ENCODE measurements at places on chromosomes 4 and X.
A peak's percentile ranks its signal among the peaks of the same experiment; 100 is the strongest.

DNA sequence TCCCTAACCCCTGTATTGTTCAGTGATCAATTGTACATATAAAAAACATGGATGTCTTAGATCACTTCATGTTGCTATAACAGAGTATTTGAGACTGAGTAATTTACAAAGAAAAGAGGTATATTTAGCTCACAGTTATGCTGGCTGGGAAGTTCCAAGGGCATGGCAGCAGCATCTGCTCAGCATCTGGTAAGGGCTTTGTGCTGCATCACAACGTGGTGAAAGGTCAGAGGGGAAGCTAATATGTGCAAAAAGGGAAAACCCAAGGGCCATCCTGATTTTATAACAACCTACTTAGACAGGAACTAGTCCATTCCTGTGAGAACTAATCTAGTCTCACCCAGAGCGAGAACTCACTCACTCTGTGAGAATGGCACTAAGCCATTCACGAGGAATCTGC is 128.2 kb upstream of the OTUD4 start:
- DNase-seq: no peak

DNA sequence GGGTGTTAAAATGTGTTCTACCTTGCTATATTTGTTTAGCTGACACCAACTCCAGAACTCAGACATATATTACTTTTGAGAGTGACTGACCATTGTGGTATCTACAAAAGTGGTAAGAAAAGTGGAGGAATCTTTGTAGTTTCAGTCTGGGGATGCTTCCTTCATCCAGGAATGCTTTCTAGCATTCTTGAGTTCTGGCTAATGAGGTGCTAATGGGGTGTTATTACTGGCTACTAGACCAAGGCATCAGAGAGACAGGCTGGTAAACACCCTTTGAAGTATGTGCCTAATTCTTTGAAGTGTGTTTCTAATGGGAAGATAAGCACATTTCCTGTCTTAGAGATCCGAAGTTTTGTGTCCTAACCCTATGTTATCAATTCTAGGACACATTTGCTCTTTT is 310.4 kb downstream of the SPRY1 start:
- no peak for DNase-seq

GRCh38 chr4:186473933-186474332 is 81.4 kb downstream of the MTNR1A start:
- DNase-seq: no peak

DNA sequence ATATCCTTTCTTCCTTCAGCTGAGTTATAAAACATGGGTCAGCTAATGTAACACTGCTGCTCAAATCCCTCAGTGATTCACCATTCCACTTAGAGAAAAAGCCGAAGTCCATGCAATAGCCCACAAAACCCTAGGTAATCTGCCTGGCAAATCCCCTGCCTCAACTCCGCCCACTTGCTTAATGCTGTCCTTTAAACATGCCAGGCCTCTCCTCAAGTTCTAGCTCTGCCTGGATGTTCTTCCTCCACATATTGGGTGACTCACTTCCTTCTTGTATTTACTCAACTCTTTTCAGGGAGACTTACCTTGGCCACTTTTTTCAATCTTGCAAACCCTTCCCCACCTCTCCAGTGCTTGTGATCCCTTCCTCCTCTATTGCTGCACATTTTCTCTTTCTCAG is 89.8 kb downstream of the EMCN start:
- no peak for DNase-seq

- DNase-seq: peak; percentile 20
Observed at GRCh38 chr4:55321707-55322264, 24.3 kb upstream of the SRD5A3 start.

Measured in stimulated activated CD4-positive, alpha-beta T cell treated with anti-CD3 and anti-CD28 coated beads, Interleukin-1b, Interleukin-23, amount 100 ng/mL, for 1 hour (primary cell).